ENCODE measurements at places on chromosomes 1 and 21. TPM values are rescaled to one million over a fixed set of nuclear protein-coding genes. Genes with fewer than 3 reads are reported as not detected.

Gene BTBD8
- 4.0 TPM for total RNA-seq

Gene METTL13
- 29.9 TPM for total RNA-seq

Gene AMY1A
- not detected for total RNA-seq

Gene PCP4
- not detected for total RNA-seq

Gene TAF1A
- 5.0 TPM for total RNA-seq

Gene TTC24
- not detected for total RNA-seq

Gene CLK2
- 26.2 TPM for total RNA-seq

Gene BARHL2
- total RNA-seq = not detected

Gene COL24A1
- 0.87 TPM for total RNA-seq

Gene PLA2G2D
- not detected for total RNA-seq

Gene KLF17
- 0.26 TPM for total RNA-seq

Gene ATP6V1G3
- not detected for total RNA-seq

Gene MAB21L3
- total RNA-seq = 0.06 TPM

Gene TFF3
- 0.68 TPM for total RNA-seq

Gene GSTM5
- 2.0 TPM for total RNA-seq

Gene PKP1
- under 0.01 TPM for total RNA-seq

Gene SPATA1
- 0.92 TPM for total RNA-seq

Gene TTC34
- total RNA-seq = under 0.01 TPM

Gene CHIA
- total RNA-seq = not detected

Gene HAO2
- total RNA-seq = not detected

Gene BATF3
- total RNA-seq = 2.8 TPM

Gene ESPN
- total RNA-seq = not detected

Gene PACC1
- total RNA-seq = 6.3 TPM

Gene DNM3
- 1.2 TPM for total RNA-seq

Gene COL9A2
- total RNA-seq = 1.1 TPM

Gene DLGAP3
- under 0.01 TPM for total RNA-seq

Gene LIPI
- total RNA-seq = not detected

Gene CA6
- not detected for total RNA-seq

Gene NRDC
- 64.2 TPM for total RNA-seq

Gene SPATA21
- total RNA-seq = not detected

Gene STUM
- total RNA-seq = not detected

Gene ATP1A4
- not detected for total RNA-seq

Gene PRUNE1
- total RNA-seq = 7.3 TPM

Gene IL20
- not detected for total RNA-seq

Gene STIL
- 8.1 TPM for total RNA-seq

Gene LCE1C
- total RNA-seq = not detected

Gene KCNA2
- not detected for total RNA-seq

Gene ZBTB37
- 7.8 TPM for total RNA-seq

Gene SPRR4
- total RNA-seq = not detected

Gene DMRTA2
- total RNA-seq = 0.13 TPM

Gene TMEM82
- not detected for total RNA-seq

Gene GNAT2
- 0.19 TPM for total RNA-seq

Gene MNDA
- not detected for total RNA-seq

Gene CITED4
- 6.1 TPM for total RNA-seq

Gene C8A
- not detected for total RNA-seq

Gene JAK1
- total RNA-seq = 103 TPM

Gene NHLH1
- under 0.01 TPM for total RNA-seq

Gene HRNR
- total RNA-seq = not detected

Gene INAVA
- not detected for total RNA-seq

Gene KCNE2
- not detected for total RNA-seq

Gene ERICH3
- total RNA-seq = not detected

Gene BACH1
- 100 TPM for total RNA-seq

Gene CDA
- total RNA-seq = 0.12 TPM

Gene ZNF683
- not detected for total RNA-seq

Gene CLSTN1
- 104 TPM for total RNA-seq
